AG08395 (cell line): ENCODE measurements at places on chromosomes 16 and 17.

DNA sequence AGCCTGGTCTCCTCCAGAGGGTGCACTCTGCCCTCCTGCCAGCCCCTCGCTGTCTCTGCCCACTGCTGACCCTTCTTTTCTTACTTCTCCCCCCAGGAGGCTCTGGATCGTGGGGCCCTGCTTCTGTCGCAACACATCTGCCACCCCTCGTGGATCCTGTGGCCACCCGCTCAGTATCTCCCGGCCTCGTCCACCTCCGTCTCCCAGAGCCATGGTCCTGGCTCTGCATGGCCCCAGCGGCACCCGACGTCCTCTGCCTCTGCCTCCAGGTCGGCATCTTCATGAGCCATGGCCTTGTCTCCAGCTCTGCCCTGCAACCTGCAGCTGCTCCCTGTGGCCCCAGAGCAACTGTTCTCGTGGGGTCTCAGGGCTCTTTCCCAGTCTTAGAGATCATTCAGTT, 12.1 kb upstream of the ACSF3 start:
- DNase-seq, result no peak

DNA sequence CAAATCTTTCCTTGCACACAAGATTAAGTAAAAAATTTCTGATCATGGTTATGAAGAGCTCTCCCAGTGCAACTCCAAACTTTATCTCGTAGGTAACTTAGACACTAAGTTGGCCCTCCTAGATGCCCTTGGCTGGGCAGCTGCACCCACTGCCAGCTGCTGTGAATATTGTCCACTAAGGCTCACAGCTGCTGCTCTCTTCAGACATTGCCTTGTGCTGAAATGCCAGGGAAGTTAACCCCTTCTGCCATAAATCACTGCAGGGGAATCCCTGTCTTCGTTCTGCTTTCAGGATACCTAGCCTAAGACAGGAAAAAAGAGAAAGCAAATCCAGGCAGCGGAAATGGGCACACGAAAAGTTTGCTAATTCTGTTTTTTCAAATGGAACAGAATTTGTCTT, 106.4 kb downstream of the IRX5 start:
- no peak for DNase-seq

DNA sequence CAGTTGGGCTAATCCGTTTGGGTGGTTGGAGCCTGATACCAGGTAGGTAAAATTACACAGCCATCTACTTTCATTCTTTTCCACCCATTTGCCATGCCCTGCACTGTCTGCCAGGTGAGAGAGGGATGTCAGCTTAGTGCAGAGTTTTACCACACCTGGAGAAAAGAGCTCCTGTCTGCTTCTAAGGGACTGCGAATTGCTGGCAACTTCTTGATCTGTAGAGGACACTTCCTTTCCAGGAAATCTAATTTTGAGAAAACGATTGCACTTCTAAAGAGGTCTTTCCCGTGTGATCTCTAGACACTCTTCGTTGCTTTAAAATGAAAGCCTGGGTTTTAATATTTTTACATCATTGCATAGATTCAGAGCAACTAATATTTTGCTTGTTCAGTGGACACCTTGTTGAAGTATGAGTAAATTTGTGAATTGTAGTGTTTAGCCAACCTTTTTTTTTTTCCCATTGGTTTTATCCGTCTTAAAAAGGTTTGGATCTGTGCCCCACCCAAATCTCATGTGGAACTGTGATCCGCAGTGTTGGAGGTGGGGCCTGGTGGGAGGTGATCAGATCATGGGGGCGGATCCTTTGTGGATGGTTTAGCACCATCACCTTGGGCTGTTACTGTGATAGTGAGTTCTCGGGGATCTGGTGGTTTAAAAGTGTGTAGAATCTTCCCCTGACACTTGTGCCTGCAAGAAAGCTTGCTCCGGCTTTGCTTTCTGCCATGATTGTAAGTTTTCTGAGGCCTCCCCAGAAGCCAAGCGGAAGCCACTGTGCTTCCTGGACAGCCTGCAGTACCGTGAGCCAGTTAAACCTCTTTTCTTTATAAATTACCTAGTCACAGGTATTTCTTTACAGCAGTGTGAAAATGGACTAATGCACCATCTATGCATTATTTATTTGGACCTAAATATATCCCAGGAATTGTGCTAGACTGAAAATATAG, 104.6 kb downstream of the PRKCA start:
- no peak for DNase-seq

DNA sequence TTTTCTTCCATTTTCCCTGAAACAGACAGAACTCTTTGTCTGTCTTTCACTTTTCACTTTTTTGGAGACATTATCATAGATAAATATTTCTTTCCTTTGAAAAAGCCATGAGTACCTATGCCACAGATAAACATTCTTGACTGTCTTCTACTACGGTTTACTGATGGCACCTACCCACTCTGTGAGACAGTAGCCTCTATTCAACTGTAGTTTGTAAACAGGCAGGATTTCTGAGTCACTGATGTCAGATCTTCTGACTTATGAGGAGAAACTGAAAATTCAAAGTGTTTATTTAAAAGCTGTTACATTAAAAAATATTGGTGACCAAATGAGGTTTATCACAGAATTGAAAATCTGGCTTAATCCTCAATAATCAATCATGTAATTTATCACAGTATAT, 658.4 kb downstream of the TOX3 start:
- DNase-seq, result no peak

- no peak for DNase-seq
Measured at GRCh38 chr16:28984091-28984490, 761 bp upstream of the LAT start.

- DNase-seq, result peak; percentile 88
Measured at GRCh38 chr17:45132572-45133463, 503 bp upstream of the PLCD3 start.

DNA sequence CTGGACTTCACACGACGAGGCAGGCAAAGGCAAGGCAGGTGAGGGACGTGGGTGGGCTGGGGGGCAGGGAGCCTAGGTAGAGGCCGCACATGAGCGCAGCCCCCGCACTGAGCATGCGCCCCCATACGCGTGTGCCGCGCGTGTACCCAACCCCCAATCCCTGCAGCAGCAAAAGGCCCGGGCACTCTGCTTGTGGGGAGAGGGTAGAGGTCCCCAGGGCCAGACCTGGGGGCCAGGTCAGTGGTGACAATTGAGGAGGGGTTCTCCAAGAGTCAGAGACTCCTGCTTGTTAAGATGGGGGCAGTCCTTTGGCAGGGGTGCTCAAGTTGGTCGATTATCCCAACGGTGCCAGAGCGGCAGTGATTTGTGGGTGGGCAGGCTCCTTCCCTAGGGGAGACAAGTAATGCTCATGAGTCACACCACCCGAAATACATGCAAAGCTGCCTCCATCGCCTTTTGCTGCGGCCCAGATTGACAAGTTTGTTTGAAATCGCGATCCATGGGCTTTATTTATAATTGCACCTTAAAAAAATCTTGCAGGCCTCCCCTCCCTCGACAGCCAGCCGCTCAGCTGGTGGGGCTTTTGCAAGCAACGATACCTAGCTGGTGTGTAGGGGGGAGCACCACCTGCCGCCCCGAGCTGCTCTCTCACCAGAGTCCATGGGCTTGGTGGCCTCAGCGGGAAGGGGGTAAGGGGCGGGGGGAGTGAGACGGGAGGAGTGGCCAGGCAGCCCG, 1.1 kb upstream of the GIT1 start:
- peak; percentile 61 for DNase-seq

DNA sequence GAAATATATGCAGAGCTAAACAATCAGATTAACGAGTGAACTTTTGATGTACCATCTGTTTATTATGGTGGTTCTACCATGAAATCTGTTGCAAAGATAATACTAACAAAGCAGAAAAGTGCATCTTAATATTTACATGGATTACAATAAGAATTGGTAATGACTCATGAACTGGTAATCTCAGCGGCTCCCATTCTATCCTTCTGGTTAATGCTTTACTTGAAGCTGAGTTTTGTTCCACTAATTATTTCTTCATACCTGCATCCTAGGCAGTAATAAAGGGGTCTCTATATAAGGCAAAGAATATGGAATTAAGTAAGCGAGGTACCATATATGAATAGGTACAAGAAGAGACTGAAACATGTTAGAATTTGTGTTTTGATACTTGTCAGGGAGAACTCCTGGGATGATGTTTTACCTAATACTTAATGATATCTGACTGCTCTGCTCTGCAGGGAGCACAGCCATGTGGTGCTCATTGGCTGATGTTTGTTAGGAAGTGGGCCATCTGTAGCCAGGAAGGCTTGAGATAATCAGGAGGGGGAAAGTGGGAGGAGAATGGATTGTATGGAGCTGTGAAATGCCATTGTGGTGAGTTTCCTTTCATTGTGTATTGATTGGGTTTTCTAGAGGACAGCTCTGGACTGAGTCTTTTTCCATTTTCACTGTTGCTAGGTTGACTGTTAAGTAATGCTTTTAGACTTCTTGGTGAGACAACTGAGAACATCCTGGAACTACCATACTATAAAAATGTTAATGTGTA, 52.6 kb downstream of the MAP2K6 start:
- DNase-seq, result peak; percentile 31

DNA sequence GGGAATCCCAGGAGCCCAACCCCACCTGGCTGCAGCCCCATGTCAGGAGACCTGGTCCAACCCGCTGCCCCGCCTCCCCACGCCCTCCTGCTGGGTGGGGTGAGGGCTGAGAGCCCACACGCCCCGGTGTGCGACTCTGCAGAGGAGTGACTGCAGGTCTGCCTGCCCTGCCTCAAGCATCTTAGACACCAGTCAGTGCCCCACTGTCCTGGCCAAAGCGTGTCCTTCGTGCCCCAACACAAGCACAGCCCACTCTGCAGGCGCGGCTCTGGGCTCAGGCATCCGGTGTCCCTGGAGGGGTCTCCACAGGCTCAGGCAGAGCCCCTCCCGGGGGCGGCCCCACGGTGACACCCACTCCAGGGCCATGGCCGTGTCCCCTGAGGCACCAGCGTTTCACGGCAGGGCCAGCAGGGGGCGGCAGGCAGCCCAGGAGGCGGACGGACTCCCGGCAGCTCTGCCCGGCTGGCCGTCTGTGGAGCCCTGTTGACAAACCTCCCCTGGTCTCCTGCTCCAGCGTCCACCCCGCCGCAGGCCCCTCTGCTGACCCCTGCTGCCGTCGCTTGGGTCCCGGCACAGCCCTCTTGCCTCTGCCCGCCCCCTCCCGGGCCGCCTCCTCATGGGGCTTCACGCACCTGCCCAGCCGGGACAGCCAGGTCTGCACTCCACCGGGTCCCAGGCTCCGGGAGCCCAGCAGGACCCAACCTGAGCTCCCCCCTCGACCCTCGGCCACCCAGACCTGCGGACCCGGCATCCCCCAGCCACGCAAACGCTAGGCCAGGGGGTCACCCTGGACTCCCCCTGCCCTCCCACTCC, 8.6 kb upstream of the UBE2I start:
- peak; percentile 86 for DNase-seq

DNA sequence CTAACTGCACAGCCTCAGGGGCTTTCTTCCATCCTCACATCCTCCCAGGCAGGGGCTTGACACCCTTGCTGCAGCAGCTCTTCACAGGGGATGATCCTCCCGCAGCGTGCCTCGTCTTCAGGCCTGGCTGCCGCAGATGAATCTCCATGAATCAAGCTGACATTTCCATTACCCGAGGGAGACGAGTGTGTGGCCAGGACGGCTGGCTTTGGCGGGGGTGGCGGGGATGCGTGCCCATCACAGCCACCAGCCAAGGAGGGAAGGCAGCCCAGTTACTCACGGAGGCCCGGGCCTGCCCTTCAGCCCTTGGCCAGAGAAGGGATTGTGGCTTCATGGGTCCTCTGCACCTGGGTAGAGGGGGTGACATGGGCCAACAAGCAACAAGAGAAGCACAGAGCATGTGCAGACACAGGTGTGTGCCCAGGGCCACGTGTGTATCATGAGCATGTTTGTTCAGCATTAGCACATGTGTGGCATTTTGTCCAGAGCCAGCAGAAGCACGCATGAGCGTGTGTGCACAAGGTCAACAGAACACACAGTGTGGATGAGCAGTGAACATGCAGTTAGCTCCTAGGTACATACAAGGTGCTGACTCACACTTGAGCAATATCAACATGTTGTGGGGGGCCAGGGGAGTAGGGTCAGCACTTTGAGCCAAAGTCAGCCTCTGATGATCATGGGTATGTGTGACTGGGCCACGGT, 236.4 kb downstream of the KATNIP start:
- DNase-seq, result no peak

DNA sequence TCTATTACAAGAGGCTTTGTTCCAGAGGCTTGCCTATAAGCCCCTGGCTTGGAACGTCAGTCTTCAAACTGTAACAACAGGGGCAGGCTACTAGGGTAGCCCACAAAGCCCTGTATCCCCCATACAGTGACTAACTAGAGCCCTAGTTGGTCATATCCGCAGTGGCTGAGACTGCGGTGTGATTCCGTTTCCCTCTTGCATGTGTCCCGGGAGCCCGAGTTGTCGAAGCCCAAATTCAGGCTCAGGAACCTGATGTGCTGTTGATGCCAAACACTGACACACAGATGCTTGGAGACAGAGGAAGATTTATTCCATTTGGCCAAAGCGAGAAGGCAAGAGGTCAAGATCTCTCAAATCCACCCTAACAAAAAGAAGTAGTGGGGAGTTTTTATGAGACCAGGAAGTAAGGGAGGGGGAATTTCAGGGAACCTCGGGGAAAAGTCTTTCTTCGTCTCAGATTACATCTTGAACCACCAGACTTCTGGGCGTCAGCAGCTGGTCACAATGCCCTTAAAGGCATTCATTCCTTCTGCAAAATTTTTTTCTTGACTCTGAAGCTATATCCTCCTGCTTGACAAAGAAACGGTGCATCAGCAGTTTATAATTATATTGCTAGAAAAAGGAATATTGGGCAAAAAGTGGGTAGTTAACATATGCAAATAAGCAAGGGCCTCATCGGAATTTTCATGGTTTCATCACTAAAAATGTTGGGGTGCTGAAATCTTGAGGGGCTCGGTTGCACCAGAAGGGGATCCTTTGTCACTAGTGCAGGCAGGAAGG, 879 bp downstream of the SLFN5 start:
- DNase-seq, result peak; percentile 48

GRCh38 chr17:44655983-44656710, at the start of gene MEIOC:
Gene MEIOC (plus strand): TSS chr17:44656468. CDS start chr17:44656614, 146 bp downstream.
- peak; percentile 15 for DNase-seq

GRCh38 chr17:68719431-68719830, 118.3 kb upstream of the FAM20A start:
- DNase-seq, result peak; percentile 52

GRCh38 chr16:2467528-2468232, 3.4 kb upstream of the NTN3 start:
- DNase-seq, result peak; percentile 92

DNA sequence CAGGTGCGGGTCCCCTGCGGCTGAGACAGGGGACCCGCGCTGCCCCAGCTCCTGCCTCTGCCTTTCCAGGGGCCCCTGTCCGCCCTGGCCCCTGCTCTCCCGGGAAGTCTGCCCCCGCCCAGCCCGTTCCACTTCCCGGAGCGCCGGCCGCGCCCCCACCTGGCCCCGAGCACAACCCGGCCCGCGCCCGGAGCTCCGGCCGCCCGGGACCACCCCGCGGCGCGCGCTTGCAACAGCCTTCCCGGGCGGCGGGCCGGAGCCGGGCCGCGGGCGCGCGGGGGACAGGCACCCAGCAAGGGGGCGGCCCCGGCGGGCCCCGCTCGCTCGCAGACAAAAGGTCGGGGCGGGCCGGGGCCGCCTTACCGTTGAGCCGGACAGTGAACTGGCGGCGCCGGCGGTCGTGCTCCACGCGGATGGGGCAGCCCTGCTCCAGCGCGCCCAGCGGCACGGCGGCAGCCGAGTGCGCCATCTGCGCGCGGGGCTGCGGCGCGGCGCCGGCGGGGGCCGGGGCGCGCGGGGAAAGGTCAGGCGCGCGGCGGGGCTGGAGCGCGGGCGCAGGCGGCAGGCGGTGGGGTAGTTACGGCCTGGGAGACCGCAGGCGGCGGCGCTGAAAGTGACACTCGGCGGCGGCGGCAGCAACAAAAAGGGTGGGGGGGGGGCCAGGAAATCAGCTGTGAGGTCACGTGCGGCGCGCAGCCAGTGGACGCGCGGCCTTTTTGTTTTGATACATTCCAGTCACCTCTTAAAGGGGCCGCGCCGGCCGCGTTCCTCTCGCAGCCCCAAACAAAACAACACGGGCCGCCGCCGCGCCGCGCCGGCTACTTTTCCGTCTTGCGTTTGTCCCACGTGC, at the start of gene NATD1:
Gene NATD1 (minus strand): TSS at position 615 of the 850 bp plus-strand sequence. CDS start 146 bp downstream, at position 469.
- peak; percentile 93 for DNase-seq
